ENCODE measurements at places on chromosomes 7 and 10.
A peak's percentile ranks its signal among the peaks of the same experiment; 100 is the strongest.

DNA sequence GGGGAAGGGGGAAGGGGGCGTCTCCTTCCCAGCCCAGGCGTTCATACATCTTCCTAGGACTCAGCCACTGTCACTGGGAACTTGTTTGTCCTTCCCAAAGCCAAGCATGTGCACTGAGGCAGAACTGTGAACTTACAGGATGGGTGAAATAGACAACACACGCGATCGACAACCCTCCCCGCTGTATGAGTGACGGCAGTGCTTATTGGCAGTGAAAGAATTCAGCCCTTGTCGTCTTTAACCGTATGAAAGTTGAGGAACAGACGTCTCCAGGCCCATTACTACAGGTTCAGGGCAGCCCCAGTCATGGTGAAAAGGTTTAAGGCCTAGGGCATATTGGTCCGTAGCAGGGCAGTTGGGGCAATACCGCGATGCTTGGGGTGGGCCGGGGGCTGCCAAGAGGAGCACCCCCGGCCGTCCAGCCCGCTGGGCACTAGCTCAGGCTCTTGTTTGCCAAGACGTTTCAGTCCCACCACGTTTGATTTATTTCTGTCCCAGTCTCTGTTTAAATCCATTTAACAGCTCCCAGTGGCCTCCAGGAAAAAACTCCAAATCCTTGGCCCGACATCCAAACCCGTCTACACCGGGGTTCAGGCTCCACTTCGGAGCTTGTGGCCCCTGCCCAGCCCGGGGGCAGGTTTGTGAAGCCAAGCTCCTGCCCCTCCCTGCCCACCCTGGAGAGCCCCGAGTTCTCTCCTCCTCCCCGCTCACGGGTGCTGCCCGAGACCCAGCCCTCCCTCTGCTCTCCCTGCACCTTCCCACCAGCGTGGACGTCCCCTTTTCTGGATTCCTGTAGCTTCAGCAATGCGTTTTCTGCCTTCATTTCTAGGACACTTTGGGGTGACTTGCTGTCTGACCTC, 159.8 kb downstream of the DNAJB6 start:
- DNase-seq, result no peak

- no peak for DNase-seq
Observed at GRCh38 chr10:109166935-109167334, 756.4 kb downstream of the XPNPEP1 start.

- no peak for DNase-seq
Observed at GRCh38 chr7:426510-426909, 93.1 kb downstream of the PDGFA start.

DNA sequence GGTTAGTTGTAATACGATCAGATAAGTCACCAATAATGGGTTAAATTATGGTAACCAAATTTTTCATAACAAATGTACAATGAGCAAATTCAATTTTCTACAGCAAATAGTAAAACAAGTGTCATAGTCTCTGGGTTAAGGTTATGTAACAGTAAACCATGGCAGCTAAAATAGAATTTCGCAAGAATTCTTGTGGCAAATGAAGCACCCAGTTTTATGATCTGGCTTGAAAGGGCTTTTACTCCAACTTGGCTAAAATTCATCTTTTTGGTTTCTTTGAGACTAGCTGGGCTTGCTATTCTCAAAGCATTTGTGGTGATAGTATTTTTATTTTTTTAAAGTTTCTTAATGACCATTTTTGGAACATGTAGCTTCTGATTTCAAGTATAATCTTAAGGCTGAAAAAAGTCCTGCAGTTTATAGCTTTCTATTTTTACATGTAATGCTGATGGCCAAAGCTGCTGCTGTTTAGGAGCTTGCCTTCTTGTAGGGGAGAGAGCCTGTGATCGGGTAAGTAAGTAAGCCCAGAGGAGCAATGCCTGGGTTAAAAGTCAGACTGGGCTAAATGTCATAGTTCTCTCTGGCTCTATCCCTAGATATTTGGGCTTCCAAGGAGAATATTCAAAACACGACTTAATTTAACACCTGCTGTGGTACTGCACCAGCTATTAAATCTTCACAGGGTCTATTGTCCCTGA, 55.5 kb upstream of the SYPL1 start:
- DNase-seq, result no peak

- DNase-seq, result no peak
Observed at GRCh38 chr7:46707973-46708372, 786.9 kb upstream of the IGFBP3 start.

GRCh38 chr7:112143582-112143981, 62.6 kb downstream of the DOCK4 start:
- DNase-seq, result no peak

DNA sequence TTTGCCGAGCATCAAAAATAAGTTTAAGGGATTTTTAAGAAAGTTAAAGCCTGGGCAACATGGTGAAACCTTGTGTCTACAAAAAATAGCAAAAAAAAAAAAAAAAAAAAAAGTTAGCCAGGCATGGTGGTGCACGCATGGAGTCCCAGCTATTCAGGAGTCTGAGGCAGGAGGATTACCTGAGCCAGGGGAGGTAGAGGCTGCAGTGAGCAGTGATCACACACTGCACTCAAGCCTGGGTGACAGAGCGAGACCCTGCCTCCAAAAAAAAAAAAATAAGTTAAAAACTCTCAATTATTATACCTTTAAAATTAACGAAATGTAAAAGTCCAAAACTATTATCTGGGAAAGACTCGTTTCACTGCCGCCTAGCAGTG, 35.0 kb upstream of the DAGLB start:
- no peak for DNase-seq

- DNase-seq, result no peak
Observed at GRCh38 chr7:89661876-89662275, 492.4 kb upstream of the STEAP1 start.

DNA sequence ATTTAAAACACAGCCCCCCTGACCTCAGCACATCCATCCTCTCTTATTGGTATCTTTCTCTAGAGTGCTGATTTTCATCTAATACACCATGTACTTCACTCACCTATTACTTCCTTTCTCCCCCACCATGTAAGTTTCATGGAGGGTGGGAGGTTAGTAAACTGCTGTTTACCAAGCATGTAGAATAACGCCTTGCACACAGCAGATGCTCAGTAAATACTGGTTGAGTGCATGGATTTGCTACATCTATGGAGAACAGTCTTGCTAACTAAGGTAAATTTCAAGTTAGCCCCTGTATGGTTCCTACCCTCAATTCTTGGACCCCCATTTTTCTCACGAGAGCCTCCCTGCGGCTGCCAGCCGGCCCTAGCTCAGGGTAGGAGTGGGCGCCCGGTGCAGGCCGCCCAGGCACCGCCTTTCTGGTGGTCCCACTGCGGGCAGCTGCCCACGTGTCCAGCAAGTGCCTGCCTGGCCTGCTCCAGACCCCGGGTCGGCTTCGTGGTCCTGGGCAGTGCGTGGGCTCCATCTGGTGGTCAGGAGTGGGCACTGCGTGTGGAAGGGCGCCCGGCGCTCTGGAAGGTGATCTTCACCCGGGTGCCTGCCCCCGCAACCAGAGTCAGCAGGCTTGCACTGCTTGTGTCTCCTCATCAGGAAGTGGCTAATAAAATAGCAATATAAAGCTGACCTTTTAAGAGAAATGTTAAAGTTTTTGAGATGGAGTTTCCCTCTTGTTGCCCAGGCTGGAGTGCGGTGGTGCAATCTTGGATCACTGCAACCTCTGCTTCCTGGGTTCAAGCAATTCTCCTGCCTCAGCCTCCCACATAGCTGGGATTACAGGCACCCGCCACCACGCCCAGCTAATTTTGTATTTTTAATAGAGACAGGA, 63.4 kb upstream of the DNAJB6 start:
- peak; percentile 60 for DNase-seq

DNA sequence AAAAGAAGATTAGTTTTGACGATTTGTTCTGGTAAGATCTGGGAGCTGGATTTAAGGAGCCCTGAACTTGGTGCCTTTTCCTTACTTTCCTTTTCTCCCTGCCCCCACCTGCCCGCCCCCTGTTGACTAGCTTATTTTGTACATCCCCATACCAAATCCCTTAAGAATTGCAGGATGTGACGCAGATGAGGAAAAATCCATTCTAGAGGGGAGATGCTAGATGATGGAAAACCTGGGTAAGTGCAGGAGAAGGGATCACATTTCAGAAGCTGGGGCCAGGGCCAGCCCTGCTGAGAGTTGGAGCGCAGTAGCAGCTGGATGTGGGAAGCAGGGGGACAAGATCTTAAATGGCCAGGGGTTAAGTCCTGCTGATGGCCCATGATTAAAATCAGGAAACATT, 93.9 kb downstream of the CCDC3 start:
- DNase-seq, result no peak

DNA sequence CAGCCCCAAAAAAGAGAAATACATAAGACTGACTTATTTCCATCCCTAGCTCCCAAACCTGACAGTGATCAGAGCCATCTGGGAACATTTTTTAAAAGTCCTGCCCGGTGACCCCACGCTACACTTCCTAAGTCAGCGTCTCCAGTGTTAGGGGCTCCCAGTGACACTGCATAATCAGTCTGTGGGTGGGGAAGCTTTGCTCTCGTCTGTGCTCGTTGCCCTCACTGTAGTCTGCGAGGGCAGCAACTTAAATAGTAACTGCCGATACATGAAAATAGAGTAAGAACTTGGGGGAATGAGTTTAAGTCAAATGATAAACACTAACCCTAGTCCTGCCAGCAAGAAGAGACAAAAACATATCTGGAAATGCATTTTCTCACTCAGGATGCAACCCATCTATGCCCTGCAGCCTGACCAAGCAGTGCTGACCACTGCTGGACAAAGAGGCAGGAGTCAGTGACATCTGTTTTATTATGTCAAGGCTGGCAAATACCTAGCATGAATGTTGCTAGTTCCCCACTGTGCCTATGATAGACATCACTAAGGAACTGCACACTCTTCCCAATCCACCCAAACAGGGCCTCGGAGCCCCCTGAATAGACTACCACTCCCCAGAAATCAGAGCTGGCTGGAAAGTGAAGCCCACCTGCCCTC, 18.7 kb downstream of the ERCC6 start:
- no peak for DNase-seq

GRCh38 chr10:23294638-23295247, 49.9 kb downstream of the C10orf67 start:
- DNase-seq, result no peak

GRCh38 chr10:46307281-46308112, 20.7 kb downstream of the ANTXRL start:
- no peak for DNase-seq

DNA sequence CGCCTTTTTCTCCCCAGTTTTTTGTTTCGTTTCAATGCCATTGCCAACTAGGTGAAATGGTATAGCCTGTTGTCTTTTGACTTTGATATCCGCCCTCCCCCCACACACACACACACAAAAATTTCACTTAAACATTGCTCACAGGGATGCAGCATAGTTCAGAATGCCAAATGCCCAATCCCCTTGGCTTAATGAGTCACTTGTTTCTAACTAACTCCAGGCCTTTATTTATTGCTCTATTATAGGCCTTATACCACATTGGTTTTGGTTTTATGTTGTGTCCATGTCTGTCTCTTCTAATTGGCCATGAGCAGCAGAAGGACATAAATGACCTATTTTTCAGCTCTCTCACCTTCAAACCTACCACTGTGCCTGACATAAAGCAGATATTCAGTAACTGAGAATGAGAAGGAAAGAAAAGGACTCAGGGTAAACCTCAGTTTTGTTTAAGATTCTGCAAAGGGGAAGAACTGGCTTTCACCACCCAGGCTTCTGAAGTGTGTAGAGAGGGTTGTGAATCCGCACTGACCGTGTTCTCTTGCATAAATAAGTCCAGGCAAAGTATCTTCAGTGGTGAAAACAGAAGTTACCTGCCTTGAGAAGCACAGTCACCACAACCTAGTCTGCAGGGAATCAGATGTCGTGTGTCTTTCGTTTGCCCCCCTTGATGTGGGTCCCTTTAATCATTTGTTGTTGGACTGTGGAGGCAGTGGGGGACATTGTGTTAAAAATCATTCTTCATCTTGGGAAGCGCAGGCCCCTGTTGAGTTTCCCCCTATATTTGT, 139.8 kb downstream of the CELF2 start:
- DNase-seq, result no peak

DNA sequence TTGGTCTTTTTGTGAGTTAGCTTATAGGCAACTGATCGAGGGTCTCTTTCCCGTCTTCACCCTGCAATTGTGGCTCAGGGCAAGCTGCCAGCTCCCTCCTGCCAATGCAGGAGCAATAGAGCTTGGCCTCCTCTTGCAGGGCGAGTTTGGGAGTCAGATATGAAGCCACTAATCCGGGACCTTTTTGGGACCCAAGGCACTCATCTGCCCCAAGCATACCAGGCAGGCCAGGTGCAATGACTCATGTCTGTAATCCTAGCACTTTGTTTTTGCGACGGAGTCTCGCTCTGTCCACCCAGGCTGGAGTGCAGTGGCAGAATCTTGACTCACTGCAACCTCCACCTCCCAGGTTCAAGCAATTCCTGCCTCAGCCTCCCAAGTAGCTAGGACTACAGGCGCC, 21.1 kb downstream of the LIMK1 start:
- no peak for DNase-seq

DNA sequence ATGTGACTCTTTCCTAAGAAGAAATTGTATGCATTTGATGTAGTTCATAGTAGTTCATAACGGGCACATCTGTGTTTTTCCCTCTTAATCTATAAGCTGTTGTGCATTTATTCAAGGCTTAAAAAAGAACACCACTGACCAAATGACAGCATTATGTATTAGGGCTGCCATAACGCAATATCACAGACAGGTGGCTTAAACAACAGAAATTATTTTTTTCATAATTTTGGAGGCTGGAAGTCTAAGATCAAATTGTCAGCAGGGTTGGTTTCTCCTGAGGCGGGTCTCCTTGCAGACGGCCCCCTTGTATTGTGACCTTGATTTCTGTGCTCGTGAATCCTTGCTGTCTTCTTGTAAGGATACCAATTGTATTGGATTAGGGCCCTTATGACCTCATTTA, 627 bp upstream of the SSMEM1 start:
- DNase-seq, result no peak

DNA sequence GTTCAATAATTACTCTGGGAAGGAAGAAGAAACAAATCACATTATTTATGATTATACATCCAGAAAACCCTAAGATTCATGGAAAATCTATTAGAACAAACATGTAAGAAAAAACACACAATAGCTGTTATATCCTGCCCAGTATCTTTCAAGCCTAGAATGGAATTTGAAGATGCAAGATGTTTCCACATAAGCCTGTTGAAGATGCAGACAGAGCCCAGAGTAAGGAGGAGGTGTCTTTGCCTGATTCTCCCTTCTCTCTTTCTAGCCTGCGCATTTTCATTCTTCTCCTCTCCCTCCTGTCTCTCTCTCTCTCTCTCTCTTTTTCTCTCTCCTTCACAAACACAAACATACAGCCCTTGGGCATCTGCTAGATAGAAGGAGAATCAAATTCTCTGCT, 170.1 kb upstream of the INHBA start:
- DNase-seq, result no peak

DNA sequence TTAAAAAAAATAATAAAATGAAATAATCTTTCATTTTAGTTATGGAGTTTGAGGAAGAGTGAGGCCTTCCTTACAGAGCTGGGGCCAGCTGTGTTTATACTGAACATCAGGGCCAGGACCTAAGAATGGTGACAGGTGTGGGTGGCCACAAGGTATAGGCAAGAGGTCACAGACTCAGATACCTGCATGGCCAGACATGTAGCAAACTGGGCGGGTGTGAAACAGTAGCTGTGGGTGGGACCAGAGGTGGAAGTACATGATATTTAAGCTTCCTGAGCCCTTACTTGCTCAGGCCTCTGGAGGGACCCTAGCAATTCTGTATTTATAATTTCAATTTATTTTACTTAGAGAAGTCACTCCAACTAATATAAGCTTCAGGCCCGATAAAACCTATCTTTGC, 27.7 kb upstream of the CAMK1D start:
- no peak for DNase-seq

Measured in activated CD4-positive, alpha-beta T cell treated with anti-CD3 and anti-CD28 coated beads, Interleukin-2, amount 50 U/mL, for 1 hour (primary cell).